ENCODE measurements at places on chromosomes 12 and 14.

GRCh38 chr14:23478109-23478759 is 8.7 kb downstream of the NGDN start:
- peak; percentile 25 for DNase-seq

GRCh38 chr12:14714437-14714836 is 18.0 kb upstream of the GUCY2C start:
- no peak for DNase-seq

DNA sequence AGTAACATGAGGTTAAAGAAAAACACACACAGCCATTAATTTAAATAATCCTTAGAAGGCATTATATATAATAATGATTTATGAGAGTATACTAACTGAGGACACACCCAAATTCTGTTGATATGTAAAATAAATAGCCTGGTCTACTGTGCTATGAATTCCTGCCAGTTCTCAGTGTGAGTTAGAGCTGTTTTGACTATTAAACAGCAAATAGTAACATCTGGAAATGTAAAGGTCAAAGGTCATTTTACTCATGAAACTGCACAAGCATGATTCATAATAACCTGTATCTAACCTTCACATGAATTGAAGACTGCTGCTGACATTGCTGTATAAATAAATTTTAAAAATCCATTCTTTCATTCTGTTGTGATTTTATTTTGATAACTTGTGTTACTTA is 966.7 kb downstream of the SLC6A15 start:
- peak; percentile 9 for DNase-seq

DNA sequence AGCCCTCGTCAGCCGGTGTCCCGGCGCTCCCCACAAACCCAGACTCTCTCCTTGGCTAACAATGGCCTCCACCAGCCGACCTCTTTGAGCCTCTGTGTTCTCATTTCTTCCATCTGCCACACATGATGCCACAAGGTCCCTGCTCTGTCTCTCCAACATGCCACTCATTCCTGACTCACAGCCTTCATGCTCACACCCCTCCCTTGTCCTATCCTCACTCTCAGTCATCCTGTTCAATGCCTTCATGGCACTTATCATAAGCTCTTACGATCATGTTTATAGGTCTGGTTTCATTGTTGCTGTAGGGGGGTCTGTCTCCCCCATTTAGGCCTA is 9.6 kb upstream of the SERPINA11 start:
- DNase-seq: no peak

- no peak for DNase-seq
These were observed 2.6 kb downstream of the IFFO1 start for GRCh38 chr12:6553051-6553868.

DNA sequence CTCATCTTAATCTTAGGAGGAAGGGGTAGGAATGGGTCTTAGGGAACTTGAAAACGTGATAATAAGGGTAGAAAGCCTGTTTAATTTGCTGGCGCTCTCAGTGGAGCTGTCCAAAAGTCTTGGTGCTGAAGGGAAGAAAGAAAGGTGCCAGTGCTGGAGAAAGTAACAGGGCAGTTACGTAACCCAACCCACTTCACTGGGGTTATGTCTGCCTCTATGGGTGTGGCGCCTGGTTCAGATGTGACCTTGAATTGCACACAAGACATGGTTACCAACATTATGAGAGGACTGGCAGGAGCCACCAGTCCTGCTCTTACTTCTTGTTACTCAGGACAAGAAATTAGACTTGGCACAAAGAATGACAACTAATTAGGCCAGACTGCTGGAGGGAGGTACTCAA is 18.6 kb upstream of the GPATCH2L start:
- DNase-seq: no peak

DNA sequence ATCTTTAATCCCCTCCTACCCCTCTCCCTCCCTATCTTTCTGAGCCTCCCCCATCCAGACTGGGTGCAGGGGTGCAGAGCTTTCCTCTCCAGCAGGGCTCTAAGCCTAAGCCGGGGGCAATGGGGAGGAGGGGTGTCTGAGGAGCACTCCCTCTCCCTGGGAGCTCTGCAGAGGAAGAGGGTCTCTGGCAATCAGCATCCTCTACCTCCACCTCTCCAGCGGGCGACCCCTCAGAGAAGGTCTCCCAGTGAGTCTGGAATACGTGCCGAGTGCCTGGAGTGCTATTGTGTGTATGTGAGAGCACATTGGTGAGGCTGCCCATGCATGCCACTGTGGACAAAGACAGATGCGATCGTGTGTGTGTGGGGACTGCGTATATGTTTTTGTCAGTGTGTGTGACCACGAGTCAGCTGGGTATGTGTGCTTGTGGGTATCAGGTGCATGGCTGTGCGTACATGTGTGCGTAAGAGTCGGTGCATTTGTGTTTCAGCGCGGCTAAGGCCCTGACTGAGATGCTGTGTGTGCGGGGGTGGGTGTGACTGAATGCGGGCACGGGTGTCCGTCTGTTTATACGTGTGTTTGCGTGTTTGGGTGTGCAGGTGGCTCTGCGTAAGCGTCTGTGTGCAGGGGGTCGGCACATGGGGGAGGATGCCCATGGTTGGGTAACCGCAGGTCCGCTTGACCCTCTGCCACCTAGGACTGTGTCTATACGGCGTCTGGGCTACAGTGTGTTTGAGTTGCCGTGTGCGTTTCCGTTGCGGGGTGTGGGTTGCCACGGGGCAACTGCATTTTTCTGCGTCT is 905 bp upstream of the DLK1 start:
- DNase-seq: no peak

- no peak for DNase-seq
These were observed 5.5 kb downstream of the CEP170B start for GRCh38 chr14:104870368-104871144.

DNA sequence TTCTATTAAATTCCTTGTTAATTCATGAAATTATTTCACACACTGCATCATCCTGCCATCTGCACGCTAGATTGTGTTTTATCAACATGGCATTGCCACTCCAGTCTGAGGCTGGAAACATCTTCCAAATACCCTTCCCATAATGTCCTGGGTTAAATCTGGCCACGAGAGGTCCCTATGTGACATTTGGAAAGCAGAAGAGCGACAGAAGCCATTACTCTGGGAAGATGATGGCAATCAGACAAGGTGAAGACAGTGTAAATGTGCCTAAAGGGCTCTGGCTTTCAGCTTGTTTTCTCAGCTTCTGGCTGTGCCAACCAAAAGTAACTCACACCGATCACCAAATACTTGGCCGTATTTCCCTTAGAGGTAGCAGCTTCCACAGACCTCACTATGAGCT is 144.8 kb downstream of the CAPZA3 start:
- DNase-seq: no peak

Data from keratinocyte (primary cell).